ENCODE measurements at places on chromosomes 5 and 9. TPM values are rescaled to one million over a fixed set of nuclear protein-coding genes. Genes with fewer than 3 reads are reported as not detected.

DNA sequence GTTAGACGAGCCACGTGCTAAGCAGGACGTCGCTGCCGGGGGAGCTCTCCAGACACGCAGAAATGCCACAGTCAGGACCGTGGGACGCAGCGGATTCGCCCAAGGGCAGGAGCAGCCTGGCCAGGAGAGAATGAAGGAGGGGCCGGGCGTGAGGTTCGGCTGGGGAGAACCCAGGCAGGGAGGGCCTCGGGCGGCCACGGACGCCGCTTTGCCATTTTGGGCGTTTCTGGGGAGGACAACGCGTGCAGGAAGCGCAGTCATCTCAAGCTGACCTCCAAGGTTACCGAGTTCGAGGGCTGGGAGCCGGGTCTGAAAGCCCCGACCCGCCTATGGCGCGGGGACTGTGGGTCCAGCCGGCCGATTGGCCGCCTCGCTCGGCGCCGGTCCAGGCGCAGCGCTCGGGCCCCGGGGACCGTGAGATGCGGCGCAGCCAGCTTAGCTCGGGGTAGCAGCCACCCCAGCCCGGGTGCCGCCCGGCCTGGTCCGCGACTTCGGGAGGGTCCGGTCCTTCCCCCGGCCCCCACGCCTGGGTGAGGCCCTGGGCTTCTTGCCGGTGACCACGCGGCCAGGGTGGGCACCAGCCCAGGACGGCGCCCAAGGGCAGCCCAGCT, 760 bp upstream of the MAN1B1 start:
- peak; percentile 44 for DNase-seq

DNA sequence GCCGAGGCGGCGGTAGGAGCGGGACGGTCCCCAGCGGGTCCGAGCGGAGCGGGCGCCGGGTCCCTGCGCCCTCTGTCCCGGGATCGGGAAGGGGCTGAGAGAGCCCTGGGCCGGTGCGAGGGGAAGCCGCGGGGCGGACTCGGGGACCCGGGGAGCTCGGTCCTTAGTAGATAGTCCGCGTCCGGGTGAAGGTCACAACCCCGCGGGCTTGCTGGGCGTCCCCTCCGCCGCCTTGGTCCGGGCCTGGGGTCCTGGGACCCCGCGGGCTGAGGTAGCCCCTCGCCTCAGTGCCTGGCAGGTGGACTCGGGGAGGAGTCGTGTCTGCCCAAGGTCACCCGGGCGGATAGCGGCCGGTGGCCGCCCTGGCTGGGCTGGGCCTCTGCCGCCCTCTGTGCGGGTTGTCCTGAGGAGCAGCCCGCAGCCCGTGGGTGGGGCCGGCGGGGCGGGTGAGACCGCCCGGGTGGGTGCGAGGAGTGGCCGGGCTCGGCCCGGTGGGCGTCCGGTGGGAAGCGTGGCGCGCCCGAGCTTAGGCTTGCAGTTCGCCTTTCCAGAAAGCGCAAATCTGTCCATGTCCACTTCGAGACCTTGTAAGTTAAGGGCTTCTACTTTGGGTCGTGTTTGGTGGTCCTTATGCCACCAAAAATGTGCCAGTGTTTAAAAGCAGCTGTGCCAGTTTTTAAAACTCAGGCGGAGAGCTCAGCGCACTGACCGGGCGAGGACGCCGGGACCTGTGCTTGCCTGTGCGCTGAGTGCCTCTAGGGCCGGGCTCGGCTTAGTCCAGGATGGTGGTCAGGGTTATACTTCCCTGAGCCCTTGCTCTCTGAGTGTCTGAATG, 554 bp downstream of the SDHA start:
- DNase-seq: peak; percentile 30

GRCh38 chr5:133818031-133818431, 150.4 kb downstream of the C5orf15 start:
- no peak for DNase-seq

GRCh38 chr5:146781157-146781556, 97.4 kb downstream of the PPP2R2B start:
- DNase-seq: no peak

DNA sequence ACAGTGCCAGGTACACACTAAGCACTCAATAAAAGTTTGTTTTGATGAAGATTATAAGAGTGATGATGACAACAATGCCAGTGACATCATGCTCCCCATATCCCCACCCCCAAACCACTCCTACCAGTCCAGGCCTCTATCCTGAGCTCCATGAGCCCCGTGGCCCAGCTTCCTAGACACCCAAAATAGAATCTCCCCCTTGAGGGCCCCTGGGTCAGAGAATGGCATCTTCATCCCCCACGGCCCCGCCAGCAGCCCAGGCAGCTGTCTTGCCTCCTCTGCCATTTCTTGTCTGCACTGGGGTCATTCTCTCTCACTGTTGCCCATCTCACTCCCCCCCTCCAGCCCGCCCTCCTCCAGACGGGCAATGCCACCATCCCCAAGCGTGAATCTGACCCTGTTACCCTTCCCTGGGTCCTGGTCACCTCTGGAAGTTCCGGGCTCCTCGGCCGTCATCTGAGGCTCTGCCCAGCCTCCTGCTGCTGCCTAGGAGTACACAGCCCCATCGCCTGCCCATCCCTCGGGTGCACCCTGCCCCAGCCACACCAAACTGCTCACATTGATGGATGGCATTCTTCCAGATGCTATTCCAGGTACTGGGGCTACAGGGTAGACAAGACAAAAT, 76.8 kb upstream of the LMX1B start:
- DNase-seq: no peak

Gene CD14
- 0.42 TPM for total RNA-seq

Gene STARD4
- total RNA-seq: 71.8 TPM

Gene ITK
- 200 TPM for total RNA-seq

Measured in activated naive CD8-positive, alpha-beta T cell treated with anti-CD3 and anti-CD28 coated beads for 36 hours (primary cell).